Amygdala (tissue), 56 donors: ENCODE measurements at places on chromosomes 4 and X.

GRCh38 chrX:1612641-1613286 lies 2.1 kb upstream of the ASMT start:
- no peak for DNase-seq

GRCh38 chrX:103791826-103792485 lies 15.3 kb downstream of the PLP1 start:
- DNase-seq, result no peak

DNA sequence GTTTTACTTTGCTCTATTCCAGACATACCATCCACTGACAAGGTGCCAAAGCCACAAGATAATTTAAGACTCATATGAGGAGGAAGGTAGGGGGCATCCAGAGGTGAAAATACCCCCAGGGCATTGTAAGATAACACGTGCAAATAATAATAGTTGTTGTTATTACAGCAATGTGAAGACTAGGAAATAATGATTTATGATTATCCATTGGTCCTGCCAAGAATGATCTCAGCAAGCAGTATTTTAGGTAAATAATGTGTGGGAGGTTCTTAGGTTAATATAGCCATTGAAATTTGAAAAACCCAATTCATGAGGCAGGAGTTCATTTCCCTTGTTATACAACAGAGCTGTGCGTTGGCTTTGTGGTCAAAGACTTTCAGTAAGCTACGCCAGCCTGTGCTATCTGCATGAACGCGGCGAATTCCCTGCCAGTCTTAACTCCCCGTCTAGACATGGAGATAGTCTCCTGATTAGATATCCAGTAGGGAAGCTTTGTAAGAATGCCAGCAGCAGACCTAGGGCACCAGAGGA lies 47.2 kb upstream of the MXRA5 start:
- DNase-seq, result no peak

DNA sequence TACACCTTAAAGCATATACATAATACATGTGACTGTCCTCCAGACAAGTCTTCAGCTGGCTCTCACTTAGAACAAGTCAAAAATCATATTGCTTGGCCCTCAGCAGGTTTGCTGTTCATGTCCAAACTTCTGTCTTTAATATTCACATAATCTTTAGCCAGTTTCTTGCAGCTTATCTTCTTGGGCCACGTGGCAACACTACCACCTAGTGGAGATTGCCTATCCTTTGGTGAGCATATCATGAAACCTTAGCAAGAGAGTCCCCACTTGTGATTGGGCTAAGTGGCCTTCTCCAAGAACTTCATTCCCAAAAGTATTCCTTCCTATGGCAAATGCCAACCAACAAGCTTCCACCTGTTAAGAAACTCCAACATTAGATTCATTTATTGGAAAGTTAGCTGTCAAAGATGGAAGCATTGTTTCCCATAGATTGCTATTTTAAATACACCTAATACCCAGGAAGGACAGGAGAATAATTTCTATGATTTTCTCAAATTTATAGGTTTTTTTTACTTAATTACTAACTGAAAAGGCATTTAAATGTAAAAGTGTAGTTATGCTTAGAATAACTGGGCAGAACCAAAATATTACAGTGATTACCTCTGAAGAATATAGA lies 231.9 kb upstream of the INTU start:
- DNase-seq, result peak; percentile 8

GRCh38 chr4:152316969-152317368 lies 218.9 kb downstream of the FBXW7 start:
- DNase-seq, result no peak
